ENCODE measurements at places on chromosomes 13 and 19.

DNA sequence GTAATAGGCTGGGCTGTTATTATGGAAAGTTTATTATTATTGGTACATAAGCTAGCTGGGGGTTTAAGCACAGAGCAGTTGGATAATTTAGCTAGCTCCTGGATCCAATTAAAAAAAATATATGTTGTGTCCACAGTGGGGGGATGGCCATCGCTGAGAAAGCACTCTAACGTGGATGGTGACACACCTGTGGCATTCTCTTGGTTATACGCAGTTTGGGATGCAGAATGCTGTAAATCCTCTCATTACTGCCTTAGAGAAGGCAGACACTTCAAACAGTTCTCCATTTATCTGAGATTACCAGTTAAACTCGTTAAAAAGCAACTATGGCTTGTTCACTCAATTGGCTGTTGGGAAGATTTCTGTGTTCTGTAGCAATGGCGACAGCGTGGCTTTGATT lies 2.4 kb upstream of the ZNF536 start:
- no peak for DNase-seq

DNA sequence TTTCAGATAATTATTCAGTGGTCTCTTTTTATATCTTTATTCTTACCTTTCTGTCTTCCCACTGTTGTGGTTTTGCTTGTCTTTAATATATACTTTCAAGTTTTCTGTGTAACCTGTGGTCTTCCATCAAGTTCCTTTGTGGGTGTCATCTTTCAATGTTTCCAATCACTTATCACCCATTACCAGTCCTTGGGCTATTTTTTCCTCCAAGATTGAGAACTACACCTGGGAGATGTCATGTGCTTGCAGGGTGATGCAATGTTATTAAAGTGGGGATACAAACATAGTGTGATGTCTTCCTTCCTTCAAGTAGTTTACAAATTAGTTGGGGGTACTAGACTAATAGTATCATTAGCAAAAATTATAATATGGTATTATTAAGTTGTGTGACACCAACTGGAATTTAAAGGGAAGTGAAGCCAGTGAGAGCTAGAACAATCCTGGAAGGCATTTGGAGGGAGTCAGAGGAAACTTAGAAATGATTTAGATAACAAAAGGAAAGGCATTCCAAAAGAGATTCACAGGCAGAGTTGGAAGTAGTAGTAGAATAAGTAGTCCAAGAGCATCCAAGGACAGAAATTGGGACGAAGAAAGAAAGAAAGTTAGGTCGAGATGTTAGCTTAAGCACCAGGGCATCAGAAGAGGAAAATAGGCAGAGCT lies 3.4 kb downstream of the FNDC3A start:
- no peak for DNase-seq

DNA sequence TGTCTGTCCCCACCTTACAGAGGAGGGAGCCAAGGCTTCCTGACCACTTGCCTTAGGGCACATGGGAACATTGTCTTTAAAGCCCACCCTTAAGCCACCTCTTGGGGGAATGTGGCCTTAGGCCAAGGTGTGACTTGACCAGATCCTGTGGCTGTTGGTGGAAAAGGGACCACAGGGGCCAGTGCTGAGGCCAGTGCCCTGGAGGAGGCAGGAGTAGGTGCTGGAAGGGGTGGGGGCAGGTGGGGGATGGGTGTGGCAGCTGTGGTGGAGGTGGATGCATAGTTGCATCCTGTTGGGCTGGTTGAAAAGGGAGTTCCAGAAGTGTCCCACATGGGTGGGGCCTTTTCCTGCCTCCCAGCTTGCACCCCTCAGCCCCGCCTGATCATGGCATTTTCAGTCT lies 44.8 kb downstream of the DNM2 start:
- no peak for DNase-seq

GRCh38 chr13:76768384-76768783 lies 117.8 kb downstream of the KCTD12 start:
- no peak for DNase-seq

GRCh38 chr13:26247608-26248007 lies 6.3 kb upstream of the CDK8 start:
- DNase-seq = peak; percentile 91

DNA sequence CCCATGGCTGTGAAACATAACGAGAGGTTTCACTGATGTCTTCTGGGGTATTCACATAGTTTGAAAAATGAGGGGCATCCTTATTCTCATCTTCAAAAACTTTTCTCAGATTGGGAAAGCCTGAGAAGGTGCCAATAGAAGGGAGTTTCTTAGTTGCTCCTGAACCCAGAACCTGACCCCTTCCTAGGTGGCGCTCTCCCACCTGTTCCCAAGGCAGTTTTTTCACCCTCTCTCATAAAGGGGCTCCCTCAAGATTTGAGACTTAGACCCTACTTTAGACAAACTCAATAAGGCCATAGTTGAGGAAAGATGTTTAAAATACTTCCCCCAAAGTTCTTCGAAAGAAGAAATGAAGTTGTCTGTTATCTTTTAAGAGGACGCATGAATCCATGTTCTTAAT lies 142.2 kb downstream of the FGF9 start:
- DNase-seq = no peak

- DNase-seq = no peak
Measured at GRCh38 chr13:72886272-72887067, 104.5 kb downstream of the PIBF1 start.

DNA sequence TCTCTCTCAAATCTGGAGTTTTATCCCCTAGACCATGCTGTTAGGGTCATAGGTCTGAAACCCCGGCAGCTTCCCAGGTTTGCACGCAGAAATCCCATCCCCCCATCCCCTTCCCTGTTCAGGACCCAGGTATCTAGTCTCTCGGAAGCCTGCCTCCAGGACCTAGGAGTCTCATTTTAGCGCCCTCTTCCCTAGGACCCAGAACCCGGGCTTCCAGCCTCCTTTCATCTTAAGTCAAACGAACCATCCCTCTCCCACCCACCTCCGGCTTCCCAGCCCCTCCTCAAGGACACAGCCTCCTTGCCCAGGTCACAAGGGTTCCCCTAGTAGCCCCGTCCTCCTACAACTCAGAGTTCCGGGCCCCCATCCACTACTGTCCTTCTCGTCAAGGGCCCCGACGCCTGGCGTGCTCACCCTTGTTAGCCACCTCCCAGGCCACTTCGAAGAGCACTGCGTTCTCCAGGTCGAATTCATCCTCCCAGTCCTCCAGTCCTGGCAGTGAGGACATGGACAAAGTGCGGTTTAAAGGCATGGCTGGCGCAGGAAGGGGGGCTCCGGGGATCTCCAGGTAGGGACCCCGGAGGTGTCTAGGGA lies 431 bp downstream of the GYS1 start:
- DNase-seq = peak; percentile 39

- DNase-seq = no peak
Measured at GRCh38 chr19:23346696-23347095, 48.6 kb downstream of the ZNF91 start.

- DNase-seq = no peak
Measured at GRCh38 chr13:30196025-30196424, 111.3 kb downstream of the KATNAL1 start.

- no peak for DNase-seq
Measured at GRCh38 chr13:35531526-35531925, 55.0 kb upstream of the MAB21L1 start.

- DNase-seq = no peak
Measured at GRCh38 chr19:17549085-17549740, 6.2 kb upstream of the COLGALT1 start.

- DNase-seq = peak; percentile 40
Measured at GRCh38 chr13:25171517-25172302, at the start of gene AMER2. Gene AMER2 (minus strand): TSS chr13:25172288. CDS start chr13:25171619, 669 bp downstream.

DNA sequence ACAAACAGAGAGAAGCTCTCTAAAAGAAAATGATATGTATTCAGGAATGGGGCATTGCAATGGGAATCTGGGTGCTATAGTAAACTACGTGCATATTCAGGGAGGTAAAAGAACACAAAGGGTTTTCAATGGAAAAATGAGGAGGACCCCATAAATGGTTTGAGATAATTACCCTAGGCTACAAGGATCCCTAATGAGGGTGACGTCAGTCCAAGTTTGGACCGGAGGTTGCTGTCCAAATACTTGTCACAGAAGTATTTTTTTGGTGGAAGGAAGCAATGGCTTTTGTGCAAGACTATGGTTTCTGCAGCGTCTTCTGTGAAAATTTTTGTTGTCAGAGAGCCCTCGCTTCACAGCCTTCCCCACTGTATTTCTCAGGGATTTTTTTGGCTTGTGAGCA lies 995 bp upstream of the CEACAM18 start:
- DNase-seq = no peak

- no peak for DNase-seq
Measured at GRCh38 chr13:61850794-61851193, 435.1 kb upstream of the PCDH20 start.

DNA sequence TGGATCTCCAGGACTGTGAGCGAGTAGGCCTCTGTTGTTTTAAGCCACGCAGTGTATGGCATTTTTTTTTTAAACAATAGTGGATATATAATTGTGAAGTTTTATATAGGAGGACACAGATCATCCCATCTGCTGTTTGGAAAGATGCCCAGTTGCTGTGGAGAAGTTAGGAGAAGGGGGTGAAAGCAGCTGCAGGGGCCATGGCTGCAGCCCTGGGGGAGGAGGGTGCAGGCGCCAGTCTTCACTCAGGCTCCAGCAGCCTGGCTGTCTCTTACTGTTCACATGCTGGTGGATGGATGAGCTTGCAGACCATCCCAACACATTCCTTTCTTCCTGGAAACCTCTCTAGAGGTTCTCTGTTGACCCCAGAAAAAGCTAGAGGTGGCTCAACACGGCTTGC lies 242.3 kb downstream of the TEX29 start:
- no peak for DNase-seq

DNA sequence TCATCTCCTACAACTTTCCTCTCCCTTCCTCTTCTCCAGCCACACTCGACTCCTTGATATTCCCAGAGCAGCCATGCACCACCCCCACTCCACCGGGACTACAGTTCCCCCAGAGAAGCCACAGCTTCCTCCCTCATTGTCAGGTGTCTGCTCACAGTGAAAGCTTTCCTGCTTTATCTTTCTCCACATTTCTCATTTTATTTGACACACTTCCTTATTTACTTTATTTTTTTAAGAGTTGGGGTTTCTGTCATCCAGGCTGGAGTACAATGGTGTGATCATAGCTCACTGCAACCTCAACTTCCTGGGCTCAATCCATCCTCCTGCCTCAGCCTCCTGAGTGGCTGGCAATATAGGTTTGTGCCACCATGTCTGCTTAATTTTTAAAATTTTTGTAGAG lies 464.6 kb downstream of the MYO16 start:
- DNase-seq = no peak

- no peak for DNase-seq
Measured at GRCh38 chr19:45568732-45569131, 15.9 kb downstream of the OPA3 start.

GRCh38 chr19:7792281-7792680 lies 29.2 kb downstream of the CLEC4M start:
- no peak for DNase-seq

GRCh38 chr19:38270587-38271167 lies 6.3 kb downstream of the SPINT2 start:
- peak; percentile 84 for DNase-seq

DNA sequence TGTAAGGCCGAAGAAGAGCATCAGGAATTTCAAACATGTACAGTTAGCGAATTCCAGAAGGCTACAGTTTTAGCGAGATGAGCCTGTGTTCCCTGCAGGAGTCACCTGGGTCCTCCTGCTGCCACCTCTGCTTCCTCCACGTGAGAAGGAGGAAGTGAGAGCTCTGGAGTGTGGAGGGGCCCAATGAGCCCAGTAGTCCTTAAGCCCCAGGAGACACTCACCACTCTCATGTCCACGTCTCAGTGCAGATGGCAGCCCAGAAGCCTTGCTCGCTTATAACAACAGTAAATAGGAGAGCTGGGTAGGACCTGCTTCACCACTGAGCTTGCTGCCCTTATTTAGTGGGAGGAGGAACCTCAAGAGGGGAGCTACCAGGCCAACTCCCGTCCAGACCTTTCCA lies 44.3 kb downstream of the SERP2 start:
- no peak for DNase-seq

GRCh38 chr19:47094557-47095475 lies 18.8 kb downstream of the ZC3H4 start:
- peak; percentile 78 for DNase-seq

DNA sequence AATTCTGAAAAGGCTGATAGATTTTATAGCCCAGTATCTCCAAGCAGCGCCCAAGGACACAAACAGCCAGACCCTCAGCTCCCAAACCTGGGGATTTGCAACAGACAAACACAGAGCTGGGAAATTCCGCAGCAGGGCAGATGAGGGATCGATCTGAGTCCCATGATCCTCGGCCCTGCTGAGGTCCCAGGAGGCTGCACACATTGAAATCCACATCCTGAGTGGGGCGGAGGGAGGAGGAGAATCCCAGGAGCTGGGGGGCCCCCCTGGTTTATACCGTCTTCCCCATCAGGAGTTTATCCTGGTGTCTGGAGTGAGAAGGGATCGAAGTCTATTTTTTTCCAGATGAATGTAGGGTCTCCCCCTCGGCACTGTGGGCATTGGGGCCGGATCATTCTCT lies 49.3 kb downstream of the GNG7 start:
- no peak for DNase-seq

GRCh38 chr19:46602392-46603194 lies 1.5 kb downstream of the CALM3 start:
- peak; percentile 54 for DNase-seq

DNA sequence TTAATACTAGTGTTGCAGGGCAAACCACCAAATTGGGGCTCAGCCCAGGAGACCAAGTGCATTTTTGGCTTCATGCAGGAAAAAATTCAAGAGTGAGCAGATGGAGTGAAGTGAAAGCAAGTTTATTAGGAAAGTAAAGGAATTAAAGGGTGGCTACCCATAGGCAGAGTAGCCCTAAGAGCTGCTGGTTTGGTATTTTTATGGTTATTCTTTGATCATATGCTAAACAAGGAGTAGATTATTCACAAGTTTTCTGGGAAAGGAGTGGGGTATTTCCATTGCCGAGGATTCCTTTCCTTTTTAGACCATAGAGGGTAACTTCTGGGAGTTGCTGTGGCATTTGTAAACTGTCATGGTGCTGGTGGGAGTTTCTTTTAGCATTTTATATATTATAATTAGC lies 459.0 kb downstream of the KLF5 start:
- no peak for DNase-seq
